ENCODE measurements at places on chromosomes 4 and X.

- DNase-seq: no peak
These were observed 28.7 kb downstream of the NLRP2B start for GRCh38 chrX:57651169-57651919.

- no peak for DNase-seq
These were observed 5.3 kb upstream of the FGA start for GRCh38 chr4:154595807-154596206.

DNA sequence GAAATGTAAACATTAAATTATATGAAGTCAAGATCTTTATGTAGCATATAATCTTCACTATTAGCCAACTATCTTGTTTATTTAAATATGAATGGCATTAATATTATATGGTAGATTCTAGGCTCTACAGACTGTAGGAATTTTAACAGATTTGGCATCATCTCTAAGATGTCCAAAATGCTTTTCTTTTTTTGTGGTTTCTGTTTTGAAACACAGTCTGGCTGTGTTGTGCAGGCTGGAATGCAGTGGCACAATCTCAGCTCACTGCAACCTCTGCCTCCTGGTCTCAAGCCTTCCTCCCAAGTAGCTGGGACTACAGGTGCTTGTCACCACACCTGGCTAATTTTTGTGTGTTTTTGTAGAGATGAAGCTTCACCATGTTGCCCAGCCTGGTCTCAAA, 76.2 kb downstream of the ELOVL6 start:
- no peak for DNase-seq

- no peak for DNase-seq
These were observed 88.8 kb upstream of the PCDH18 start for GRCh38 chr4:137621056-137621455.

DNA sequence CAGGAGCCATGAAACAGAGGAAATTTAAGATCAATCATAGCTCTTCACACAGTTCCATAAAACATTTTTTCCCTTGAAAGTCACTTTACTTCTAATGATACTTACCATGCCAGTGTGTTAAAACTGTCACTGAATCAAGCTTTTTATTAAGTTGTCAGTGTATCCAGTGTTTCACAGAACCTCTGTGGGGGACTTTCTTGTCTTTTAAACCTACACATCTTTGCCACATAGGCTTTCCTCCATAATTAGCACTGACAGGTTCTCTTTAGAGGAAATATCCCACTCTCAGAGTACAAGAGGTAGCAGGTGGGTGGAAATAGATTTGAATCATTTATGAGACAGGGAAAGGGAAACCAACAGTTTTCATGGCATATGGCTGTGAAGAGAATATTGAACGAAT, 25.8 kb upstream of the DYNLT3 start:
- DNase-seq: no peak

DNA sequence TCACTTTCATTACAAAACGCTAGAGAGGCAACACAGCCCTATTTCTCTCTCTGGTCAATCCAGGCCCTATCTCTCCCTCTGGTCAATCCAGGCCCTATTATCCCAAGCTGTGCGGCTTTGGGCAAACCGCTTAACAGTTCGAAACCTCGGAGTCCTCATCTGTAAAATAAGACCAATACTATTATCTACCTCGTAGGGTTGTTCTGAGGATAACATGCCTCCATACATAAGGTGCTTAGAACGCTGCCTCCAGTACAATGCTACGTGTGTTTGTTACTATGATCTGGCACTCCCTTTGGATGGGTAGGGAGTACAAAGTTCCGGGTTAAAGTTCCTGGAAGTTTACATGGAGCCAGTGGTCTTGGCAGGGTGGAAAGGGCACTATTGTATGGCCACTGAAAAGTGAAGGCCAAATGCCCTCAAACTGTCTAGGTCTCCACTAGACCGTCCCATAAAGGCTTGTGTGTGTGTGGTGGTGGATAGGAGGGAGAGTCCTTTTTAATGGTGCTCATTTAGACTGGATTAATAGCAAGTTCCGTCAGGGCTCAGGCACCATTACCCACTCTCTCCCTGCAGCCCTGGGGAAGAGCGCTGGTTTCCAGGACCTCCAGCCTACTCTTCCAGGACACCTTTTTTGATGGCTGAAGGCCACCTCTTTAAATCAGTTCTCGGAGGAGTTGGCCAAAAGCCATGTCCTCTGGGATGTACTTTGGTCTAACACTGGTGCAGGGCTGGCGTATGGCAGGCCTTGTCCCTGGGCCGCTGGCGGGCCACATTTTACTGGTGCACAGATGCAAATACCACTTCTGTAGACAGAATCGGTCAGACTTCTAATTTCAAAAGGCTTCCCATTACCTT, 75.6 kb upstream of the BCOR start:
- DNase-seq: peak; percentile 19

GRCh38 chr4:3414421-3415279, 27.1 kb upstream of the HGFAC start:
- no peak for DNase-seq

- no peak for DNase-seq
These were observed 121.1 kb upstream of the OTUD4 start for GRCh38 chr4:145301386-145302080.

GRCh38 chr4:155900381-155900780, 3.1 kb upstream of the TDO2 start:
- DNase-seq: no peak

Measured in activated CD4-positive, alpha-beta T cell treated with anti-CD3 and anti-CD28 coated beads, Interleukin-2, Interleukin-6, amounts not matched to agents 100 ng/mL and 50 ng/mL, durations not matched to agents 16 hours and 8 hours (primary cell).